ENCODE measurements at places on chromosomes 12 and 14. TPM values are rescaled to one million over a fixed set of nuclear protein-coding genes. Genes with fewer than 3 reads are reported as not detected.

DNA sequence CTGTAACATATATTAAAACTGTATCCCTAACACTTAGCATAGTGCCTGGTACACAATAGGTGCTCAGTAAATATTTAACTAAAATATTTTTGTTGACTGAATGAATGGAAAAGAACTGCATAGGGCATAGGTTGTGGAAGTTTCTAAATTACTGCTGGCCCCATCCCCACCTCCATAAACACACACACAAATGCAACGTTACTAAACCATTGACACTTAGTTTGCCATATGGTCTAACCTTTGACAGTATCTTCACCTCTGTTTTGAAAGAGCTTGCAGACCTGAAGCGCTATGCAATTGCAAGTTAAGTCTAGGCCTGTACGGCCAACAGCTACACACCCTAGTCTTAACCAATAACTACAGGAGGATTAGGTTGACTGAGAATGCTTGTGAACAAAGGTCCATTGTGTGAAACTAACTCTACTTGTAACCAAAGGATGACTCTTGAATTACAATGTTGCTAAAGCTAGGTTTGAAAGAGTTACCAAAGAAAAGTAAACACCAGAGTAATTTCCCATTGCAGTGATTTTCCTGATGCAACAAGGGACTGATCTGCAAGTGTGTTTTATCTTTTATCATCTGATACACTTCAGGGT lies 924 bp upstream of the MANSC1 start:
- no peak for DNase-seq
- peaks cover 4% of the 10 kb centered on the region for H3K27me3 ChIP-seq
- H3K27ac ChIP-seq: no peak overlapping the region
- no peaks in the 10 kb centered on the region for H3K36me3 ChIP-seq
- peaks cover 23% of the 10 kb centered on the region for H3K4me1 ChIP-seq

GRCh38 chr12:45426294-45426693 lies 210.4 kb downstream of the ANO6 start:
- H3K4me3 ChIP-seq: no peak overlapping the region
- H3K27me3 ChIP-seq: no peaks in the 10 kb centered on the region
- H3K36me3 ChIP-seq: peaks cover 50% of the 10 kb centered on the region

GRCh38 chr12:27213830-27214787 lies 30.0 kb upstream of the STK38L start:
- peaks cover 2% of the 10 kb centered on the region for H3K36me3 ChIP-seq
- H3K27me3 ChIP-seq: no peaks in the 10 kb centered on the region
- H3K27ac ChIP-seq: no peak overlapping the region
- H3K4me1 ChIP-seq: no peaks in the 10 kb centered on the region

GRCh38 chr14:83085725-83086124 lies 1552.1 kb upstream of the SEL1L start:
- H3K27me3 ChIP-seq: no peaks in the 10 kb centered on the region
- H3K4me1 ChIP-seq: no peaks in the 10 kb centered on the region
- no peak overlapping the region for H3K27ac ChIP-seq

DNA sequence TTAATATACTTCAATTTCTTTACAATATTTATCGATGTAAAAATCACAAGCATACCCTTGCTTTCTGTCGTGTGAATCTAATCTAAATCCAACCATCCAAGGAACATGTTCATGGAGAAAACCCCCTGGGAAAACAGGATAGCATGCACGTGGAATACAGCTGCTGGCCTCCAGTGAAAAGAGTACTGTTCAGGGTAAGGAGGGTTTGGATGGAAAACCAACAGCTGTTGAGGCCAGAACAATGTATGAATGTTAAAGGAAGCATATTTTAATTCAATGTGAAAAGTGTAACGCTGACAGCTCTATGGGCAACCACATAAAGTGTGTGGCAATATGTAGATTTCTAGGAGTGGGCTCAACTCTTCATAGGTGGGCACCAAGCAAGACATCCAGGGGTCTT lies 344.0 kb downstream of the TMEM132D start:
- no peaks in the 10 kb centered on the region for H3K36me3 ChIP-seq
- peaks cover 2% of the 10 kb centered on the region for H3K4me1 ChIP-seq
- H3K4me3 ChIP-seq: no peak overlapping the region
- no peaks in the 10 kb centered on the region for H3K27me3 ChIP-seq

DNA sequence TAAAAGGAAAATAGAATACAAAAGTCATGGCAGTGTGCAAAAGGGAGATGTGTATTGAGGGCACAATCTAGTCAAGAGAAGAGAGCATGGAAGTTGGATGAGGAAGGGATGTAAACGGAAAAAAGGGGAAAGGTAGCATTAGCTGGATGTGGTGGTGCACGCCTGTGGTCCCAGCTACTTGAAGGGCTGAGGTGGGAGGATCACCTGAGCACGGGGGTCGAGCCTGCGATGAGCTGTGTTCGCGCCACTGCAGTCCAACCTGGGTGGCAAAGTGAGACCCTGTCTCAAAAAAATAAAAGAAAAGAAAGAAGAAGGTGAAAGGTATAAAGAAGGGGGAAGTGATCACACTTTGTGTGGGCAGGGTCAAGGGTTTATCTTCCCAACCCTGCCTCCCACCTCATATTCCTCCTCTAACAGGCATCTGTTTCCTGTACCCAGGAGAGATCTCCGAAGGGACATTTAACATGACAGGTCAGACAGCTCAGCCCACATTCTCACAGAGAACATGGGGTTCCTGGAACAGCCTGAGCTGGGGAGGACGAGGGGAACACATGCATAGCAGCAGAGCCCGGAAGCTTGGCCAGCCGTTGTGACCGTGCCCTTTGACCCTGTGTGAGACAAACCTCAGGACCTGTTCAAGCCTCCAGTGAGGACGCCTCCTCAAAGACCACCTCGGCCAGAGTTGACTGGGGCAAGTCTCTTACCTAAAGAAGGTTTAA lies 8.9 kb downstream of the RNASE11 start:
- no peak for DNase-seq
- H3K36me3 ChIP-seq: no peaks in the 10 kb centered on the region
- H3K4me1 ChIP-seq: no peaks in the 10 kb centered on the region
- H3K4me3 ChIP-seq: no peak overlapping the region
- H3K27ac ChIP-seq: no peak overlapping the region

DNA sequence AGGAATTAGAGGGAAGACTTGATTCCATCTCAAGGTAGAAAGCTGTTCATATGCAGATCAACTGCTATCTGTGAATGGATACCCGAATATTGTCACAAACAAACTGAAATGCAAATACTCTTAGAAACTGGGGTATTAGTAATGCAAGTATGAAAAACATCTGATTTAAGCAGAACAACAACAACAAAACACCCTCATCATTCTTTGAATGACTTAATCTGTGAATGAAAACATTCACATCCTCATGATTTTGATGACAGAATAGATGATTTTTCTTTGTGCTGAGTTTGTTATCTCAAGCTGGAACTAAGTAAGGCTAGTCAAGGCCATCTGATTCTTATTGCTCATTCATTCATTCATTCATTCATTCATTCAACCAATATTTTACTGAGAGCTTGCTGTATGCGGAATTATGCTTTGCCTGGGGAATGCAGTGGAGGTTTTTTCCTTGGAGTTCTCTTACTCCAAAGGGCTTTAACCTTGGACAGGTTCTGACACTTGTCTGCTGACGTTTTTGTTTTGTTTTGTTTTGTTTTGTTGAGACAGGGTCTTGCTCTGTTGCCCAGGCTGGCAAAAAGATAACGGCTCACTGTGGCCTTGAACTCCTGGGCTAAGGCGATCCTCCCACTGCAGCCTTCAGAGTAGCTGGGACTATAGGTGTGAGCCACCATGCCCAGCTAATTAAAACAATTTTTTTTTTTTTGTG lies 23.3 kb downstream of the OR10G3 start:
- H3K27me3 ChIP-seq: peaks cover 5% of the 10 kb centered on the region
- no peak overlapping the region for H3K4me3 ChIP-seq
- H3K27ac ChIP-seq: no peak overlapping the region
- no peak for DNase-seq
- H3K4me1 ChIP-seq: peaks cover 6% of the 10 kb centered on the region

- DNase-seq: no peak
- peaks cover 4% of the 10 kb centered on the region for H3K4me1 ChIP-seq
- no peak overlapping the region for H3K4me3 ChIP-seq
- peaks cover 6% of the 10 kb centered on the region for H3K36me3 ChIP-seq
- H3K27ac ChIP-seq: no peak overlapping the region
Observed at GRCh38 chr12:45634273-45634917, 95.1 kb upstream of the ARID2 start.

DNA sequence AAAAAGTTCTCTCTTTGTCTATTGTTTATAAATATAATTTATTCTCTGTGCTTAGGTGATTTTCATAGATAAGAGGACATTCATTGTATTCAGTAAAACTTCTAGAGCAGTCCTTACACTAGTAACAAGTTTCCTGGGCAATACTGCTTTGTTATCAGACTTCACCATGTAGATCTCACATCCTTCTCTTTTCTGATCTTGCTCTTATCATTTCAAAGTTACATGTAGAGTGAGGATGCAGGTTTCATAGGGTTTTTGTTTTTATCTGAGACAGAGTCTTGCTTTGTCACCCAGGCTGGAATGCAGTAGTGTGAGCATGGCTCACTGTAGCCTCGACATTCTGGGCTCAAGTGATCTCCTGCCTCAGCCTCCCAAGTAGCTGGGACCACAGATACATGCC lies 789.5 kb downstream of the DIO2 start:
- no peaks in the 10 kb centered on the region for H3K4me1 ChIP-seq
- H3K27me3 ChIP-seq: no peaks in the 10 kb centered on the region
- no peak overlapping the region for H3K27ac ChIP-seq
- H3K4me3 ChIP-seq: no peak overlapping the region
- H3K36me3 ChIP-seq: no peaks in the 10 kb centered on the region

GRCh38 chr12:45273717-45274271 lies 57.9 kb downstream of the ANO6 start:
- H3K36me3 ChIP-seq: peaks cover 13% of the 10 kb centered on the region
- H3K27me3 ChIP-seq: no peaks in the 10 kb centered on the region

GRCh38 chr14:78605897-78606500 lies 435.8 kb downstream of the NRXN3 start:
- H3K27ac ChIP-seq: no peak overlapping the region
- no peak overlapping the region for H3K4me3 ChIP-seq

GRCh38 chr12:27733052-27733656 lies 22.5 kb downstream of the MRPS35 start:
- H3K27ac ChIP-seq: no peak overlapping the region
- no peak overlapping the region for H3K4me3 ChIP-seq
- DNase-seq: no peak
- H3K4me1 ChIP-seq: no peaks in the 10 kb centered on the region
- H3K36me3 ChIP-seq: peaks cover 9% of the 10 kb centered on the region
- no peaks in the 10 kb centered on the region for H3K27me3 ChIP-seq

DNA sequence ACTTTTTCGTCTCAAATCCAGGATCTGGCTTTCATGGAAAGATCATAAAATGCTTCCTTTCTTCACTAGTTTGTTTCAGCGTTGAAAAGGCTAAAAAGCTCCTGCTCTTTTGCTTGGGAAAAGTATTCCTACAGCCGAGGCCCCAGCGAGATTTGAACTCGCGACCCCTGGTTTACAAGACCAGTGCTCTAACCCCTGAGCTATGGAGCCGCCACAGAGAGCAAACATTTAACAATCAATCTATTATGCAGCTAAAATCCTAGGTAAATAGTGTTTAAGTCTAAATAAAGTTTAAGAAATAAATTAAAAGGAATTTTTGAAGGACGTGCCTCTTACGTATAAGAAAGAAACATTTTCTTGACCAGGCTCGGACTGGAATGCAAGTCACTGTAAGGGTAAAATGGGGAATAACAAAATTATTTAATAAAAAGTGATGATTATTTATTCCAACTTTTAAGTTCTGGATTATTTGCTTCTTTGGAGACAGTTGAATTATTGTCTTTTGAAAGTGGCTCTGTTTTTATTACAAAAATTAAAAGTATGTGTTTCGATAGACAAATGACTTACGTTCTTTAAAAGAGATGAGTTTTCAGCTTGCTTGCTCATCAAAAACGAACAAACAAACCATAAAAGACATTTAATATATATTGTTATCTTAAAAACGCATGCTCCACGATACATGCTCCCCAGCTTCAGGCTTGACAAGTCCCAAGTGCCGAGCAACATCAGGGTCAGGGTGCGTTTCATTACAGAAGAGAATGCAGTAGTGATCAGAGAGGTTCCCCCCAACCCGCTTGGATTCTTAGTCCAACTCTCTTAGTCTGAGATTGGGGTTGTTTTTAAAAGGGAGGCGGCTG lies 10.2 kb downstream of the OR6S1 start:
- peaks cover 29% of the 10 kb centered on the region for H3K4me1 ChIP-seq
- DNase-seq: no peak
- H3K4me3 ChIP-seq: peak overlapping the region; percentile 81
- peaks cover 1% of the 10 kb centered on the region for H3K36me3 ChIP-seq

- no peak overlapping the region for H3K27ac ChIP-seq
- no peak for DNase-seq
- peaks cover 9% of the 10 kb centered on the region for H3K4me1 ChIP-seq
- peaks cover 16% of the 10 kb centered on the region for H3K36me3 ChIP-seq
- H3K27me3 ChIP-seq: no peaks in the 10 kb centered on the region
Observed at GRCh38 chr12:59734371-59734770, 138.5 kb downstream of the SLC16A7 start.

DNA sequence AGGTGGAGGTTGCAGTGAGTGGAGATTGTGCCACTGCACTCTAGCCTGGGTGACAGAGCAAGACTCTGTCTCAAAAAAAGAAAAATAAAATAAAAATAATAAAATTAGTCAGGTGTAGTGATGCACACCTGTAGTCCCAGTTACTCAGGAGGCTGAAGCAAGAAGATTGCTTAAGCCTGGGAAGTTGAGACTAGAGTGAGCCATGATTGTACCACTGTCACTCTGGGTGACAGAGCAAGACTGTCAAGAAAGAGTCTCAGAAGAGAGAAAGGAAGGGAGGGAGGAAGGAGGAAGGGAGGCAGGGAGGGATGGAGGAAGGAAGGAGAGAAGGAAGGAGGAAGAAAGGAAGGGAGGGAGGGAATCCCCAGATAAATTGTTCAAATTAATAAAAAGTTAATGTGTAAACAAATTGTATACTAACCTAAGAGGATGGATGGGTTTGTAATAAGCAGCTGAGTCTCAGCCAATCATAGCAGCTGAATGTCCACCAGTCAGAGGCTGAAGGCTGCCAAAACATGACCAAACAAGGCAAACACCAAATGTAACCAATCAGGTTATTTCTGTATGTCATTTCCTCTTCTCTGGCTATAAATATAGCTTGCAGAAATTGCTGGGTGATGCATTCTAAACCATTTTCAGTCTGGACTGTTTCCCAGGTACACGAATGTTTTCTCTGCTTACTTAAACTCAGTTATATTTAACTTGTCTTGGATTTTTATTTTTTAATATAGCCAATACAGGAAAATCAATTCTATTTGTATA lies 6.1 kb upstream of the CDCA4 start:
- no peaks in the 10 kb centered on the region for H3K27me3 ChIP-seq
- H3K4me3 ChIP-seq: no peak overlapping the region
- no peak overlapping the region for H3K27ac ChIP-seq
- peaks cover 6% of the 10 kb centered on the region for H3K4me1 ChIP-seq

Gene PEBP1
- 95.8 TPM for total RNA-seq

Gene COX8C
- total RNA-seq: not detected

Gene KLRK1
- 355 TPM for total RNA-seq

Gene DDHD1
- total RNA-seq: 63.1 TPM

Gene FBLN5
- total RNA-seq: 3.5 TPM

Data from activated naive CD8-positive, alpha-beta T cell treated with anti-CD3 and anti-CD28 coated beads, Interleukin-2, amount 10 ng/mL, durations not matched to agents 7 days and 5 days (primary cell).